ENCODE measurements at places on chromosomes 12 and 14.
A peak's percentile ranks its signal among the peaks of the same experiment; 100 is the strongest.

DNA sequence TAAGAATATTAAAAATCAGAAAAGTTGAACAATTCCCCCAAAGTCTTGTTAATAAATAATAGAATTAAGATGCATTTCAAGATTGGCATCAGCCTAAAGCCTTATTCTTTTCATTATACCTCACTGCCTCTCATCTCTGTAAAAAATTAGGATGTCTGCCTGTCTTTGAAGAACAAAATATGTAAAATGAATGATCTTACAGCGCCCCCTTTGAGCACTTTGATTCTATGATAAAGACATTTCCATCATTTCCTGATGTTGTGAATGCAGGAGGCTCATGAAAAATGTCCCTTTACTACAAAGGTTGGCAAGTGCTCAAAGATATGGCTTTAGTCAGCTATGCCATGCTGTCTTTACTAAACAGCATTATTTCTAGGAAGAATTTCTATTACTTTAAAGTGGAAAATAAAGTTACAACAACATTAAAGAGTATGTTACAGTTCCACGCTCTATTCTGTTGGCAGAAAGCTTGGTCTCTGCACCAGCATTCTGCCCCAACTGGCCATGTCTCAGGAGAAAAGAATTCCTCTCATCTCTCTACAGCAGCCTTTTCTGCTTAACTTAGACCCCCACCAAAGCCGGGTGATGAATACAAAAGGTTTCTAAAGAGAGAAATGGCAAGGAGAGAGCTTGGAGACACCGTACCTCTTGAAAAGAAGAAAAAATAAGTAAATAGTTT is 95.1 kb downstream of the LLPH start:
- no peak for DNase-seq

- no peak for DNase-seq
These were observed 11.2 kb upstream of the SERPINA4 start for GRCh38 chr14:94550041-94550440.

DNA sequence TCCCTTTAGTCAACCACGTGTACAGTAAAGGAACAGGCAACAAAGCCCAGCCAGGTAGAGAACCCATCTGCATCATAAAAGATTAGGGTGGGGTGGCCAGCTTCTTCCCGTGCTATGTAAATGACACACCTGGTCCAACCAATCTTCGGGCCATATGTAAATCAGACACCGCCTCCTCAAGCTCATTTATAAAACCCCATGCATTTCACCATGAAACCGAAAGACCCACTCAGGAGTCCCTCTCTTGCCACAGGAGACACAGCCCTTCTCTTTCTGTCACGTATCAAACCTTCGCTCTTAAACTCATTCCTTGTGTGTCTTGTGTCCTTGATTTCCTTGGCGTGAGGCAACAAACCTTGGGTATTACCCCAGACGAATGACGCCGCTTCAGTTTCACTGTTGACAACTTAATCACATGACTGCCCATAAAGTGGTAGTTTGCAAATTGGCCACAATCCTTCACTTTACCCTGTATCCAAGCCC is 59.8 kb upstream of the TBPL2 start:
- no peak for DNase-seq

DNA sequence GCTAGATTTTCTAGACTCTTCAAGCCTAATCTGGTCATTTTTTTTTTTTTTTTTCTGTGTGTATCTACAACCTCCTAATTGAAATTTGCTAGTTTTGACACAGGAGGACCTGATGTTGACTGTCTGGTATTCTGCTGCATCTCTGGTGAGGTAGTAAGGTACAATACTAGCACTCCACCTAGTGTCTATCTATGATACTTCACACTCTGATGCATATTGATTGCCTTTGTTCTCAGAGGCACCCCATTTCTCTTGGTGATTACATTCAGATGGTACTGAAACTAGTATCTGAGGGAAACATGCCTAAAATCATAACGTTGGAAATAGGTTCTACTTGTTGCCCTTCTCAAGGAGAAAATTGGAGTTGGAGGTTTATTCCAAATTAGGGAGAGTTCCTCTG is 930.5 kb upstream of the NOVA1 start:
- DNase-seq = no peak

DNA sequence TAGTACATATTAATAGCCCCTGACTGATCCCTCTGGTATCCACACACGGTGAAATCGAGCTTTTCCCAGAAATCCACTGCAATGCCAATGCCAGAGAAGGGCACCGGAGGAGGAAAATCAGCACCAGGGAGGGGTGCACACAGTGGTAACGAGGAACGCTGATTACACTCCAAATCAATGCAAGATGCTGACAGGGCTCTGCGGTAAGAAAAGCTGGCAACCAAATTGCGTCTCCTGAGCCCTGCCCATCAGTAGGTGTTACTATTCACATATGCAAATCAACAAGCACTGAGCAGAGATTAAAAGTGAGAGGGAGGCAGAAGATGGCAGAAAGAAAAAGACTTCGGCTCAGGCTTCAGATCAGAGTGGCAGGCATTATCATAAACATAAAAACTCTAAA is 159.1 kb downstream of the RPS29 start:
- DNase-seq = no peak

- no peak for DNase-seq
These were observed 809 bp downstream of the AP1G2 start for GRCh38 chr14:23566778-23567185.

DNA sequence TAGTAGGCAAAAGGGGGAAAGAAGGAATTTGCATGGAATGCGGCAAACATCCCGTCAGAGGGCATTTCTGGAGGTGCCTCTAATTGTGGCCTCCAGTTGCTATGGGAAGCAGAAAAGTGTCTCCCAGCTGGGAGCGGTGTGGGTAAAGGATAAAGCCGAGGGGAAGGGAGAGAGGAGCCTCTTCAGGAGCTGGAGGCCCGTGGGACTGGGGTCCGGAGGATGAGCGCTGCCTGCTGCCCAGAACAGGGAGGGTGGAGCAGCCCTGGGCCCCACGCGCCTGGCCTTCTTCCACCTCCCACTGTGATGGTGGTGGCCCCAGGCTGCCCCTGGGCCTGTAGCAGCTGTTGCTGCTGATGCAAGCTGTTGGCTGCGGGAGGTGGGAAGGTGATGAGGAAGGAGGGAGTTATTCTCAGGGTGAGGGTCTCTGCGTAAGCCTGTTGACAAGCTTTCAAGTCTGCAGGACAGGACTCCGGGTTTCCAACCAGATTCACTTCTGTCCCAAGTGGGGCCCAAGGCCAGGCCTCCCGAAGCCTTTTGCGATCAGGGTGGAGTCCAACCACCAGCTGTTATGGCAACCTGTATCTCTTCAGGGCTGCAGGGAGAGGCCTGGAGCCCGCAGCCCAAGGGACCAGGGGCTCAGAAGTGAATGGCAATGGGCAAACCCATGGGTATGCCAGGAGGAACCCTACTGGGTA is 19.1 kb upstream of the PGF start:
- DNase-seq = no peak

GRCh38 chr12:229441-230191 is 15.7 kb upstream of the SLC6A12 start:
- no peak for DNase-seq

DNA sequence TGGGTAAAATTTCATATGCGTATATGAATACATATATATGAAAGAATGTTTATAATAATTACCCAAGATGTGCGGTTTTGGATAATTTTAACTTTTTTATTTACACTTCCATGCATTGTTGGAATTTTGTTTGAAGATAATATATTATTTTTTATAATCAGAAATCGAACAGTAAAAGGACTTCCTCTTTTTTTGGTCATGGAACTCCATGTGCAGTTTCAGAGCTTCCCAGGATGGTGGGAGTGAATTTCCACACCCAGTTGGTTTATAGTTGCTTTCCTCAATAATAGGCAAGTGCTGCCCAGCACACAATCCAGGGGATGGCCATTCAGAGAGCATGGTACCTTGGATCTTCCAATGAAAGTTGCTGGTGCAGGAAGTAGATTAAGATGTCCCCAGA is 6.3 kb upstream of the EMP1 start:
- DNase-seq = no peak

DNA sequence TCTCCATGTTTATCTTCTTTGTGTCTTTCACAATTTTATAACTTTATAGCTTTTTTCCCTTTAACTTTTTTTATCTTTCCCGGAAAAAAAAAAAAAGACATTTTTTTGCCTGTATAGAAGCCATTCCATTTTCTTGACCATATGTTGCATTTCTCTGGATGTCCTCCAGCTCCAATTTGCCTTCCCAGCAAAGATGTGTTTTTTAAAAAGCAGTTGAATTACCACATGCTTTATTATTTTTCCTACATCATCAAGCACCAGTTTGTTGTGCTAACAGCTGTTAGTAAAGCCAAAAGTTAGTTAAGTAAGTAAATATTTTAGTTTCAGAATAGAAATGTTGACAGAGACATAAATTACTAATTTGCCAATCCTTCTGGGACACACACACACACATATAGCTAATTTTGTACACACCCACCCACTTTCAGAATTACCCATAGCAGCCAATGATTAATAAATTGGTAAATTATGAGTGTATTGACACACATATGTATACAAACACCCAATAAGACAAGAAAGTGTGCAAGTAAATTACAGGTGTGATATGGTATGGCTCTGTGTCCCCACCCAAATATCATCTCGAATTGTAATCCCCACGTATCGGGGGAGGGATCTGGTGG is 118.3 kb downstream of the SLC38A6 start:
- no peak for DNase-seq

- no peak for DNase-seq
These were observed 15.5 kb upstream of the TAC3 start for GRCh38 chr12:57031789-57032188.

- no peak for DNase-seq
These were observed 474.4 kb downstream of the APAF1 start for GRCh38 chr12:99119449-99119848.

DNA sequence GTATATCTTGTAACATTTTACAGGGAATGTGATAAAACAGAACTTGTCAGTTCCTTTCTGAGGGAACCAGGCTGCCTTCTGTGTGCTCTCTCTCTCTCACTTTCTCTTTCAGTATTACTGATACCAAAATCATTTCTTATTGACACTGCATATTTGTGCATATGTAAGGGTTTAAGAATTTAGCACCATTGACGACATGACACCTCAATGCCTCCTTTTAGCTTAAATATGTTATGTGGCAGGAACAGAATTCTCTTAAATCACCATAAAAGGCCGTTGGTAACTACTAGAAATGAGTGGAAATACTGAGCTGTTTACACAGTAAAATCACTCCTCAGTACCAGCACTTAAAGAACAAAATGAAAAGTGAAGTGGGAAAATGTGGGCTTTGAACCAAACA is 457.7 kb upstream of the SYT1 start:
- no peak for DNase-seq

- DNase-seq = no peak
These were observed 8.2 kb upstream of the SSPN start for GRCh38 chr12:26187014-26187798.

GRCh38 chr14:61385002-61385685 is 63.8 kb downstream of the PRKCH start:
- peak; percentile 14 for DNase-seq

GRCh38 chr12:108910336-108910735 is 30.4 kb downstream of the DAO start:
- no peak for DNase-seq

DNA sequence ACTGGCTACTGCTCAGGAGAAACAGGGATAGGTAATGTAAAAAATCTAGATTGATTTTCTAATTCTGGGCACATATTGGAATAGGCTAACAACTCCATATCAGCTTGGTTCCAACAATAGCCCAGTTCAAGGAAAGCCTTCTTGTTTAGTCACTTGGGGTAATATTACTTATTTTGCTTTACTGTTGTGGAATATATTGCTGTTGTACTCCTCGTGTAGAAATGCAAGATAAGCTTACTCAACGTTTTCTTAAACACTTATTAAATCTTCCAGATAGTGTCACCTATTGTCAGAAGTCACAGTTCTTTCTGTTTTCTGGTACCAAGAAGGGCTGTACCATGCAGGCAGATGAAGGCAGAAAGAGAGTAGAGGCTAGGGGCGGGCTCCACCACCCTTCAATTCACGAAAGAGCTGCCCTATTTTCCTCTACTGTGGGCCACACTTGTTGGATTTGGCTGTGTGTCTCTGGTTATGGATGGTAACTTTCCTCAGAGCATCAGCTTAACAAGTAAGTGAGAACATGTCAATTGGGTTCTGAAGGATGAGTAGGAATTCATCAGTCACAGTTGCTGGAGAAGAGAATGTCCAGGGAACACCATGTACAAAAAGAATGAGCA is 38.0 kb downstream of the CLMN start:
- DNase-seq = no peak
